ENCODE measurements at places on chromosomes 1 and 21. TPM values are rescaled to one million over a fixed set of nuclear protein-coding genes. Genes with fewer than 3 reads are reported as not detected.

DNA sequence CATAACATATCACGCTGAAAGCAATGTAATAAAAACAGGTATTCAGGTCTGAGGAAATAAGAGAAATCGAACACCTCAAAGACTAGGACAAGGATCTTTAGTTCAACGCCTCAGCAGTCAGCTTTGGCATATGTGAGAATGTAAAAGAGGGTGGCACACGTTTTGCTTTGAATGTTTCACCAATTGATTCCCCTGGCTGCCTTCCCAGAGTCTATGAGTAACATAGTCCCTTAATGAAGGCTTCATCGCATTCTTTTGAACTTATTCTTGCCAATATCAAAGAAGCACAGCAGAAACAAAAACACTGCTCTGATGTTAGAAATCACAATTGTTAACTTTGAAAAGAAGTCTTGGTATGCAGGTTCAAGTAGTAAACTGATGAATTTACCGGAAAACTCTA lies 764.8 kb downstream of the ADGRL2 start:
- no peak for DNase-seq

The NDUFS5 gene
- 186 TPM for total RNA-seq

DNA sequence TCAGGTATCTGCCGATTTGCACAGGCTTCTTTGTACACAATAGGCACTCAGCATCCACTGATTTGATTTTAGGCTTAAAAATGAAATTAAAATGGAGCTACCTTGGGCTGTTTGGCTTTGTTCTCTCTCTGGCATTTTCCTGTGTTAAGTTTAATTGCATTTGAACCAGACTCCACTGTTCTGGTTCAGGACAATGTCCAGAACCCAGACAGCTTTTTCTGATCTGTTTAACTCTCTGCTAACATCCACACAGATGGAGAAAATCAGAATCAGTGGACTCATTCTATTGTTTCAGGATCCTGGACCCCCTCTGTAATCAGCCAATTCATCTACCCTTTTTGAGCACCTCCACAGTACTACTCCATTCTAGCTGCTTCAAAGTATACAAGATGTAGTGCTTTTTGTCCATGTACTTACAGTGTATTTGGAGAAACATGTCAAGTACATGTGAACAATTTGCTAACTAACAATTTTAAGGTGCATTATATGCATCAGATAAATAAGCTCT lies 248.1 kb downstream of the PTBP2 start:
- no peak for DNase-seq

The MFSD2A gene
- total RNA-seq = 6.9 TPM

DNA sequence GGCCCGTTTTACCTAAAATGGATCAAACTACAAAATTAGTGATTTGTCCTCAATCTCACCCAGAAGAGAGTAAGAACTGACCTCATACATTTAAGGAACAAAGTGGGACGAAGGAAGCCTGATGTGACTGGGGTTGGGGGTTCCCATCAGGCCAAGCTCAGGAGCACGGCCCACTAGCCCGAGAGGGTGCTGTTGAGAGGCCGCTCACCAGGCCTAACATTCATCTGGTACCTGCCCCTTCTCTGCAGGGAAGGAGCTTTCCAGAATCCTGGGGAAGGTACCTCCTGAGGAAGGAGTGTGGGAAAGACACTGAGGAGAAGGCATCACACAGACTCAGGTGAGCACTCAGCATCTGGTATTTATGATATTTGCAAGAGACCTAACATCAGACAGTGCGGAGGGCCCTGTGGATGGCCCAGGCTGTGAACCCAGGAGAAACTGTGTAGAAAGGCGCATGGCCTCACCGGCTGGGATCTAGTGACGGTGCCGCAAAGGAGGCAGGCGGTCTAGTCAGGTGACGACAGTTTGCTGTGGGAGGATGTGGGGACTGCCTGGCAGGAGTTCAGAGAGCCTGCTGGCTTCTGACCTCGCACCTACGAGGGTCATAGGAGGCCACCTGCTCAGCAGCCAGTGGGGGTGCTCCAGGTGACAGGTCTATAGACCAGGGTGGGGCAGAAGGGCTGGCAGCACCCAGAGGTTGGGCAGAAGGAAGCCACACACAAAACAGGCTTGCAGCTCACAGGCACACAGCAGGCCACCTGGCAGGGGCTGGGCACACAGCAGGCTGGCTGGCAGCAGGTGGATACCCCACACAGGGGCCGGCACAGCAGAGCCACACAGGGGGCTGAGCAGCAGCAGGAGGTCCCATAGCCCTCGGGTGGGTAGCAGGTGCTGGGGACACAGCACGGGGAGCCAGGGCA lies 543 bp downstream of the KRTAP12-4 start:
- DNase-seq = peak; percentile 17

GRCh38 chr1:26297791-26298124 lies 8.7 kb downstream of the UBXN11 start:
- no peak for DNase-seq

The SLC45A1 gene
- 4.9 TPM for total RNA-seq

DNA sequence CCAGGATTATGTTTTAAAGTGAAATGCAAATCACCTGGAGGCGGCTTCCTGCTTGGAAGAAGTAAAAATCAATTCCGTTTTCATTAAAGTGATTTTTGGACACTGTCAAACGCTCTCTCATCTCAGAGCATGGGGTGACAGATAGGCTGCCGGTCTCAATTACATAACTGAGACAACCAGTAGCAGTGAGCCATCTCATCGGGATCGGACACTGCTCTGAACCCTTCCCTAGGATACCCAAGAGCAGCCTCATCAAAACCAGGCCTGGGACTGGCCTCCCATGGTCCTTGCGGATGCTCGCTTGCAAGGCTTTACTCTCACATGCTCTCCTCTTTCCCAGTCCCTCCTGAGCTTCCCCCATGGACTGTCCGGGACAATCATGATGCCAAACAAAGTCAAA lies 12.1 kb downstream of the KCND3 start:
- DNase-seq = no peak

The OR2T3 gene
- total RNA-seq = not detected

- no peak for DNase-seq
Observed at GRCh38 chr1:53326598-53327181, 1.2 kb downstream of the LRP8 start.

The COL24A1 gene
- total RNA-seq = 2.7 TPM

DNA sequence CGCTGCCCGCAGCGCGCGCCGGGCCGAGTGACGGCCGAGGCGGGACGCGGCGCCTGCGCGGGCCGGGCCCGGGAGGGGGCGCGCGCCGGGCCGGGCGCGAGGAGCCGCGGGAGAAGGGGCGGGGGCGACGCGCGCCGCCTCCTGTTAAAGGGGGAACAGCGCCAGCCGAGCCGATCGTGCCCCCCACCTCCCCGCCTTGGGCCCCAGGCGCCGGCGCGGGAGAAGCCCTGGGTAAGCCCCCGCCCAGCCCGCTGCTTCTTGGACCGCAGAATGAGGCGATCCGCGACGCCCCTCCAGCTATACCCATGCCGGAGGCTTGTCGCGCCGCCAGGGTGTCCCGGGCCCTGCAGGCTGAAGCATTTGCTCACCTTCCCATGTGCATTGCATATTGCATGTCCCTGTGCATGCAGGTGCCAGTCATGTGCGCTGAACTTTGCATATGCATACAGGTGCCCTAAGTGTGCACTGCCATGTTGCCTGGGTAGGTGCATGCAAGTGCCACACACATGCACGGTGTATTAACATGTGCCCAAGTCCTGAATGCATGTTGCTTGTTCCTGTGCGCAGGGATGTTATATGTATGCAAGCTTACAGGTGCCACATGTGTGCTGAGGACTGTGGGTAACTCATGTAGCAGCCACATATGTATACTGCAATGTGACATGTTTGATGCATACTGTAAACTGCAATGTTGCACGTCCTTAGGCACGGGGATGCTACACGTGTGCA lies at the start of gene ADGRB2:
TSS of gene ADGRB2 (minus strand) at position 29 of the 729 bp plus-strand sequence. CDS start 7,119 bp downstream, outside the sequence.
- DNase-seq = no peak

Measured in mesothelial cell of epicardium (in vitro differentiated cells).